ENCODE measurements at places on chromosomes 11 and 22. TPM values are rescaled to one million over a fixed set of nuclear protein-coding genes. Genes with fewer than 3 reads are reported as not detected.

PDGFD gene
- 0.61 TPM for total RNA-seq

KIF18A gene
- 12.9 TPM for total RNA-seq

POGLUT3 gene
- 1.1 TPM for total RNA-seq

- H3K36me3 ChIP-seq: no peaks in the 10 kb centered on the region
- no peak for DNase-seq
- H3K4me3 ChIP-seq: no peak overlapping the region
- peaks cover 18% of the 10 kb centered on the region for H3K27me3 ChIP-seq
Measured at GRCh38 chr11:96715208-96715607, 325.4 kb downstream of the JRKL start.

DNA sequence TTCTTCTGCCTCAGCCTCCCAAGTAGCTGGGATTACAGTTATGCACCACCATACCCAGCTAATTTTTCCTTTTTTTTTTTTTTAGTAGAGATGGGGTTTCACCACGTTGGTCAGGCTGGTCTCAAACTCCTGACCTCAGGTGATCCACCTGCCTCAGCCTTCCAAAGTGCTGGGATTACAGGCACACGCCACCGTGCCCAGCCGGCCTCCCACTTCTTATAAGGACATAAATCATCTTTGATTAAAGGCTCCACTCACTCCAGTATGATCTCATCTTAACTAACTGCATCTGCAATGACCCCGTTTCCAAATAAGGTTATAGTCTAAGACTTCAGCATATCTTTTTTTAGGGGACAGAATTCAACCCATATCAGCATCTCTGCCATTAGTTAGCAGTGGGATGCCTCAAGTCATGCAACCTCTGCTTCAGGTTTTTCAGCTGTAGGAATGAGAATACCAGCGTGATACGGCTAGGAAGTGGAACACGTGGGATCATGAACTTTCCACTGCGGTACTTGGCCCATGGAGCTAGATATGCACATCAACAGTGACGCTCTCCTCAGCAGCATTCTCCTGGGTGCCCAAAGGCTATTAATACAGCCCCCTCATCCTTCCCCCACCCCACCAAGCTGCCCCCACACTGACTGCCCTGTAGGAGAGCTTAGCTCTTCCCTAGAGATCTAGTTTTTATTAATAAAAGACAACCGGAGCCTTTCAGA, 41.4 kb downstream of the MCHR1 start:
- no peak for DNase-seq
- H3K4me3 ChIP-seq: no peak overlapping the region
- no peaks in the 10 kb centered on the region for H3K27me3 ChIP-seq
- no peaks in the 10 kb centered on the region for H3K36me3 ChIP-seq
- no peaks in the 10 kb centered on the region for H3K4me1 ChIP-seq

GRCh38 chr11:1163911-1164735, 6.4 kb downstream of the MUC5AC start:
- H3K4me3 ChIP-seq: no peak overlapping the region
- no peaks in the 10 kb centered on the region for H3K36me3 ChIP-seq

DNA sequence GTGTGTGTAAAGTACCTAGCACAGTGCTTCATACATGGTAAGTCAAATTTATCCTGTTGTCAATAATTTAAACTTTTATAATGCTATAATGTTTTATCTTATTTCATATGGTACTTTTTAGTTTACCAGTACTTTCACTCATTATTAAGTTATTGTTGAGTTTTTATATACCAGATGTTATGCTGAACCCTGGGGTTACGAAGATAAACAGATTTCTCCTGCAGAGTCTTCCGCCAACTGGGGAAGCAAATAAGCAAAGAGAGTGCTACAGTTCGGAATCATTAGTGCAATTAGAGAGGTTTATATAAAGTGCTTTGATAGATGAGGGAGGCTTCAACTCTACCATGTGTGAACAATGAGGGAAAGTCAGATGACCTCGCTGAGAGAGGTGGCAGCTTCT, 362.3 kb downstream of the DYNC2H1 start:
- no peaks in the 10 kb centered on the region for H3K4me1 ChIP-seq
- peaks cover 5% of the 10 kb centered on the region for H3K36me3 ChIP-seq
- no peak overlapping the region for H3K4me3 ChIP-seq

DNA sequence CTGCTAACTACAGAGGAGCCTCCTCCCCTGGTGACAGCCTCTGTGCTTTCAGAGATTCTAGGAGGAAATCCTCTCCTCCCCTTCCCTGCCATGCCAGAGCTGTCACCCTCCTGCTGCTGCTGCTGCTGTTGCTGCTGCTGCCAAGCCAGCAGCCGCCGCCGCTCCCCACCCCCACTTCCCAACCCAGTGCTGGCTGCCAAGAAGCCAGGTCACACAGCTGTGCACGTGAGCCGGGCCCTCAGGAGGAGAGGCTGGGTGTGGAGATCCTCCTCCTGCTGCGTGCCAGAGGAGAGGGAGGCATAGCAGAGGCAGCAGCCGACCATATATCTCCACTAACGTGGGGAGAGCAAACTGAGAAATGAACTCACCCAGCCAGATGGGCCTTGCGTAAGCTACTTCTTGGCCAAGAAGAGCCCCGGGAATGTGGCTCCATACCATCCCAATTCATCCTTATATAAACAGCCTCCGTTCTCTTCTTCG, 12.4 kb downstream of the CRY2 start:
- H3K27ac ChIP-seq: peak overlapping the region; percentile 8
- peaks cover 55% of the 10 kb centered on the region for H3K36me3 ChIP-seq
- H3K4me1 ChIP-seq: peaks cover 19% of the 10 kb centered on the region
- no peaks in the 10 kb centered on the region for H3K27me3 ChIP-seq
- H3K4me3 ChIP-seq: no peak overlapping the region
- peak; percentile 92 for DNase-seq

All from MCF 10A (cell line).